ENCODE measurements at places on chromosomes 4 and X. TPM values are rescaled to one million over a fixed set of nuclear protein-coding genes. Genes with fewer than 3 reads are reported as not detected.

DNA sequence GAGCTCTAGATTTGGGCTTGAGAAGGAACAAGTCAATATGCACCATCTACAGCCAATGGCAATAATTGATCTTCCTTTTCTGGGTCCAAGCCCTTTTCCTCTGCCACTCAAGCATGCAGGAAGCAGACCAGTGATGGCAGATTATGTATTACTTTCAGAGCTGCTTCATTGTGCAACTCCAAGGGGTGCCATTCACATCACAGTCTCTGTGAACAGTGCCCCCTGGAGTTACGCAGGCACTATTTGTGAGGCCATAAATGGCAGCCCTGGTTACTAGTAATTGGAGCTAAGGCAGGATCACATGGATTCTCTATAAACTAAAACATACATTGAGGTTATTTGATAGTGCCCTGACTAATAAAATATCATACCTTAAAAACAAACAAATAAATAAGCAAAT is 313.4 kb upstream of the SLC7A11 start:
- H3K27ac ChIP-seq = no peak overlapping the region
- DNase-seq = no peak
- no peaks in the 10 kb centered on the region for H3K4me1 ChIP-seq
- no peaks in the 10 kb centered on the region for H3K27me3 ChIP-seq
- H3K36me3 ChIP-seq = no peaks in the 10 kb centered on the region

- no peaks in the 10 kb centered on the region for H3K27me3 ChIP-seq
- peak; percentile 64 for DNase-seq
- H3K4me1 ChIP-seq = peaks cover 36% of the 10 kb centered on the region
- H3K27ac ChIP-seq = peak overlapping the region; percentile 77
- no peaks in the 10 kb centered on the region for H3K36me3 ChIP-seq
- H3K4me3 ChIP-seq = no peak overlapping the region
These were observed 228.1 kb downstream of the ZNF674 start for GRCh38 chrX:46317163-46317562.

DUSP9 gene
- polyA plus RNA-seq = 0.78 TPM

- no peaks in the 10 kb centered on the region for H3K36me3 ChIP-seq
- H3K27me3 ChIP-seq = no peaks in the 10 kb centered on the region
- DNase-seq = no peak
- peaks cover 80% of the 10 kb centered on the region for H3K4me1 ChIP-seq
- H3K27ac ChIP-seq = peak overlapping the region; percentile 97
These were observed 19.8 kb downstream of the GAB1 start for GRCh38 chr4:143356493-143356892.

GRCh38 chrX:1576201-1576992 is 15.0 kb upstream of the AKAP17A start:
- no peaks in the 10 kb centered on the region for H3K4me1 ChIP-seq
- no peaks in the 10 kb centered on the region for H3K27me3 ChIP-seq
- H3K36me3 ChIP-seq = no peaks in the 10 kb centered on the region
- no peak for DNase-seq
- no peak overlapping the region for H3K4me3 ChIP-seq

DNA sequence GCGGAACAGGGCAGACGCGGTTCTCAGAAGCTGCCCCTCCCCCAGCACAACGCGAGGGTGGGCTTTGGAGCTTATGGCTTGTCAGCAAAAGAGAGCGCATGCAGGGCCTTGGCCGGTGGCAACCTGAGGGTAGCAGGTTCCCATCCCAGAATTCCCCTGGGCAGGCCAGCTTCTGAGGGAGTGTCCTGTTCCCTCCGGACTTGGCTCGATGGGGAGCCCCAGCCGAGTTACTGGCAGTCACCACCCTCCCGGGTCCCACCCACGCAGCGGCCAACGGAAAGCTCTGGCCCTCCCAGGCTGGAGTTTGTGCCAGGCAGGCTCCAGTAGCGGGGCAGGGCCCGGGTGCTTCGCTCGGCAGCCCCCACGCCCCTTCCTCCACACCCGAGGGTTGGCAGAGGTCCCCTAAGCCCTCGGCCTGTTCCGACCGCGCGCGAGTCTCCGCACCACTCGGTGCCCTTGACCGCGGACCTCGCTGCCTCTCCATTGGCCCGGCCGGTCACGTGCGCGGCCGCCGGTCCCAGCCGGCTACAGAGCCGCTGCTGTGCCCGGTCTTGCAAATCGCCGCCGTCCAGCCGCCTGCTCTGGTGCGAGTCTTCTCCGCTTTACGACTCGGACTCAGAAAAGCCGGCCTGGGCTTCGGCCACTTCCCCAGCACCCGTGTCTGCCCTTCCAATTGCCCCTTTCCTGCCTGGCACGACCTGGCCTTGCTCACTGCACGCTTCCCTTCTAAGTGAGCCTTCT is 20.9 kb upstream of the MTM1 start:
- H3K36me3 ChIP-seq = no peaks in the 10 kb centered on the region
- H3K4me3 ChIP-seq = peak overlapping the region; percentile 38
- H3K27ac ChIP-seq = no peak overlapping the region
- H3K27me3 ChIP-seq = no peaks in the 10 kb centered on the region
- peak; percentile 63 for DNase-seq

DNA sequence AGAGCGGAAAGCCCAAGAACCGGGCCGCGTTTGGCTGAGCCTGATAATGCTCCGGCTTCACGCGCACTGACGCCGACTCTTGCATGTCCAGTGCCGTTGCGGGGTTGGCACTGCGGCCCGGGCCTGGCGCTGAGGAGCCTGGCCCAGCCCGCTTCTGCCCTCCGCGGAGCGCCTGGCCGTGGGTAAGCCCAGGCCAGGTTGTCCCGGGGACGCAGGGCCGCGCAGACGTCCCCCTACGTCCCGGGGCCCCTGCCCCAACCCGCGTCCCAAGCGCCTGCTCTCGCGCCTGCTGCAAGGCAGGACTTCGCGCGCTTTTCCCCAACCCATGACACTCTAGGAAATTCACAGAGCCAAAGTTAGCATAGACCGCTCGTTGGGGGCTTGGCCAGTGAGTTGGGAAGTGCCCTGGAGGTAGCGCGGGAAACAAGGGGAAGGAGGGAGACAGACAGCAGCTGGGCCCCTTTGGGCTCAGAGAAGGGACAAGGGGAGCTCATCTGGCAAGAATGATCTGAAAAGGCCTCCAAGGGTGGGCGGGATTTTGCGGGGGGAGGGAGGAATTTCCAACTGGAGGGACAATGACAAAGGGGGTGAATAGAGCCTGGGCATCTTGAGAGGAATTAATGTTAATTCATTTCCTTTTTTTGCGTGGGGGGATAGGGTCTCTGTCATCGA is 665 bp upstream of the LRPAP1 start:
- no peak for DNase-seq
- H3K27me3 ChIP-seq = peaks cover 7% of the 10 kb centered on the region
- peaks cover 19% of the 10 kb centered on the region for H3K36me3 ChIP-seq
- H3K4me1 ChIP-seq = peaks cover 9% of the 10 kb centered on the region

Measured in large intestine (tissue), 12 donors.